Colonic mucosa (tissue), 4 donors: ENCODE measurements at places on chromosomes 3 and 15.

DNA sequence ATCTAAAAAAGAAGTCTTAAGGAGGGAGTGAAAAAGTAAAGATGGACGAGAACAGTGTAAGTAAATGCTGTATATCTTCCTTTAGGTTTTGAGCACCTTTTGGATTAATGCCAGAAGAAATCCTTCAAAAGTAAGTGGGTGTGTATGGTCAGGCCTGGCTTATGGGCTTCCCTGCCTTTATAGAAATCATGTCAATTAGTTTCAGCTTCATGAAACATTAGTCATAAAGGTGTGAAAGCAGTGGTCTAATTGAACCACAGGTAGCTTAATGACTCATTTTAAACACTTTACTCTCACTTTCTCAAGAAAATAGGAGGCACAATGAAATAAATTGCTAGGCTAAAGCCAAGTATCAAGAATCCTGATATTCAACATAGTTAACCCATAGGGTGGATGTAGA is 467.4 kb upstream of the DPPA4 start:
- DNase-seq: no peak

DNA sequence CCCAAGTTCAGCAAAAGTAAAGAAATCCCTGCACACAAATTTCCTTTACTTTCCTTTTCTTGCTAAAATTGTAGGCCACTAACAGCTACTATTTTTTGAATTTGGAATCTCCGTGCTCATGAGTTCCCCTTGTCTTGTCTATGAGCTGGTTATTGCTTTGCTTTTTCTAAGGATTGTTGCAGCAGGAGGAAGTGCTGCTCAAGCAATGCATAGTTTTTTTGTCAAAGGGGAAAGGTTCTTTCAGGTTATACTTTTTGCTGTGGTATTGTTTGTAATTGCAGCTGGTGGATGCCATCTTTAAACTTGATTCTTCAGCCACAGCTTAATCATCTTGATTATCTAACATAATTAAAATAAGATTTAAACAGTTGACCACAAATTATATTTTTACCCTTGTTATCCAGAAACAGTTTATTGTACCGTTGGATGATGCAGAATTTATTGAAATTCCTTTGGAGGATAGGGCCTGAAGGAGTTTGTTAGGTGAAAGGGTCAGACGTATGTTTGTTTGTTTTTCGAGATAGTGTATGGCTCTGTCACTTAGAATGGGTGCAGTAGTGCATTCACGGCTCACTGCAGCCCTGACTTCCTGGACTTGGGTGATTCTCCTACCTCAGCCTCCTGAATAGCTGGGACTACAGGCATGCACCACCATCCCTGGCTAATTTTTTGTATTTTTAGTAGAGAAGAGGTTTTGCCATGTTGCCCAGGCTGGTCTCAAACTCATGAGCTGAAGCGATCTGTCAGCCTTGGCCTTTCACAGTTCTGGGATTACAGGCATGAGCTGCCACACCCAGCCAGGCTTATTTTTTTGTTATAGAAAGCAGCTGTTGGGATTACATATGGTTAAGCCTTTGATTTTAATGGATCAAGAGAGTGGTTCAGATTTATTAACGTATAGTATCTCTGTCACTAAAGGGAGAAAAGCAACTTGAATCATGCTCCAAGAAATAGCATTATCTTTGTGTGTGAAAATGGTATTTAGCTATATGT is 11.7 kb downstream of the MGA start:
- DNase-seq: no peak

GRCh38 chr3:192917028-192917403 is 640 bp downstream of the MB21D2 start:
- DNase-seq: peak; percentile 73

GRCh38 chr3:16840101-16840424 is 44.7 kb upstream of the PLCL2 start:
- no peak for DNase-seq

DNA sequence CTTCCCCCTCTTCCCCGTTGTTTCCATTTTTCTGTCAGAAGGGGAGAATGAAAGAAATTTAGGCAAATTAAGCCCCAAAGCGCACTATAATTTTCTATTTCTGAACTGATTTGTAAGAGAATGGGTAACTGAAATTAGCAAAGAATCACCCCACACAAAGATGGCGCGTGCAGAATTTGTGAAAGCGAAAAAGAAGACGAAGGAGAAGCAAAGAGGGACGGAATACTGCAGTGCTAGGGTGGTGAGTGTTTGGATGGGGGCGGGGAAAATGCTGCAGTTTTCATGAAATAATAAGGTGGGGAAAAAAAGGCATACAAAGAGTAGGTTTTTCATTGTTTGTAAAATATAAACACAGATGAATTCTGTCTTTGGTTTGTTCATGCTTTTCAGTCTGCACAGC is 4.6 kb upstream of the CTNNB1 start:
- DNase-seq: no peak

DNA sequence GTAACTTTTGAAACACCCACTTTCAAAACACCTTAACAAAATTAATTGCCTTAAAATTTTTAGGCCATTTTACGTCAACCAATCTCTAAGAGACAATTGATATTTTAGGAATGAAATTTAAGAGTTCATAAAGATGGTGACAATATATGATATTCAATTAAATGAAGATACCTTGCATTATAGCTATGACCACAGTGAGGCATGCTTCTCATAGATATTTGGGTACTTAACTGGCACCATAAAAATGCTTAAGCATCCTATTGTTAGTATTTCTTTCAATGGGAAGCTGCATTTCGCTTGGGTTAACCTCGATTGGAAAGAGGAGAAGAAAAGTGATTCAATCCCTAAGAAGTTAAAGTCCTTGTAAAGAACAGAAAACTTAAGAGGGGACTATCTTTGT is 209.0 kb downstream of the GAP43 start:
- no peak for DNase-seq
